ENCODE measurements at places on chromosomes 11 and 22.

DNA sequence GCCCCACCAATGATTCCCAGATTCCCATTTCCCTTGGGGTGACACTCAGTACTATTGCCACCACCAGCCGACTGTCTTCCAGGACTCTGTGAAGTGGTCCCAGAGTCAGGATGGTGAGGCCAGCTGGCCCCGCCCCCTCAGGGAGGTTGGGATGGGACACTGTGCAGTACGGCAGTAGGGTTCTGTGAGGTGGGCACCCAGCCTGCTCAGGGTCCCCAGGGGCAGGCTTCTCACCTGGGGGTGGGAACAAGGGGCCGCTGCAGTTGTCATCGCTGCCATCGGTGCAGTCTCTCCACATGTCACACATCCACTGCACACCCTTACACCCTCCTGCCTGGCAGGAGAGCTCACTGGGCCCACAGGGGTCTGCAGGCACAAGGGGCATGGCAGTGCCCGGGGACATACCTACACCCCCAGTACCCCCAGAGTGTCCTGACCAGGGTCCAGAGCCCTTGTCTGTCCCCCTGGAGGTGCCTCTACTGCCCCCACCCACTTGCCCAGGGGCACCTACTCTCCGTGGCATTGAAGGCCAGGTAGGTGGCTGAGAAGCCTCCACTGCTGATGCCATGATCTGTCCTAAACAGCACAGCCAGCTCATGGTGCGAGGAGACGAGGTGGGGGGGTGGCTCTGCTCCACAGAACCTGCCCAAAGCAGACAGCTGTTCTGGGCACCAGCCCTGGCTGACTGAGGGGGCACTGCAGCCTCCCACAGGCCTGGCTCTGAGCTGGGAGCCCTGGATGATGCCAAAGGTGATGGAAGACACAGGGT, 1.9 kb upstream of the C1QTNF5 start:
- DNase-seq, result no peak

DNA sequence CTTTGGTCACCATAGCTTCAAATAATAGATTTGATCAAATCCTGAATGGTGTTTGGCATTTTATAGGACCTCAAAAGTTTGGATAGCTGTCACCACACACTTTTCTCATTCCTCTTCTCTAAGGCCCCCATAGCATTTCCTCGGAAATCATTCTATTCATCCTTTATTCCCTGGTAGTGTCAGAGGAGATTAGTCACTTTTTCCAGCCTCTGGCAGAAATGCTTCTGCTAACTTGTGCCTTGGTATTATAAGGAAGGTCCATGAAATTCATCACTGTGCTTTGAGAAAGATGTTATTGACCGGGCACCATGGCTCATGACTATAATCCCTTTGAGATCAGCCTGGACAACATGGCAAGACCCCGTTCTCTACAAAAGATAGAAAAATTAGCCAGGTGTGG, 19.7 kb upstream of the NUP160 start:
- DNase-seq, result no peak

- DNase-seq, result no peak
Measured at GRCh38 chr11:92295175-92296137, 70.8 kb downstream of the FAT3 start.

DNA sequence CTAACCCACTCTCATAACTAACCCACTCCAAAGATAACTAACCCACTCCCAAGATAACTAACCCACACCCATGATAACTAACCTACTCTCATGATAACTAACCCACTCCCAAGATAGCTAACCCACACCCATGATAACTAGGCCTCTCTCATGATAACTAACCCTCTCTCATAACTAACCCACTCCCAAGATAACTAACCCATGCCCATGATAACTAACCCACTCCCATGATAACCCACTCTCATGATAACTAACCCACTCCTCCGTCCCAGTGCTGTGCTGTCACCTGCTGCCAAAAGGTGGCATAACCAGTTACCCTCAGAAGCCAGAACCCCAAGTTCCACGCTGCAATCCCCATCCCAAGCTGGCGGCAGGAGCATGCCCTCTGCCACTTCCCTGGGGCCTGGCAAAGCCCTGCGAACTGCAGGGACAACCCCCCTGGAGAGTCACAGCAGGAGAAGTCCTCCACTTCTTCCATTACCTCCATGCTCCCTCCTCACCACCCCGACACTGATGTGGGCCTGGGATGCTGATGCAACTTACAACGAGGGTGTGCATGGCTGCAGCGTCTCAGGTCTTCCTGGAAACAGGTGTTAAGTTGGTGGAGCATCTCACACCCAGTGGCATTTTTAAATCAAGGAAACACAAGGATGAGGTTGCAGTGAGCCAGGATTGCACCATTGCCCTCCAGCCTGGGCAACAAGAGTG, 30.8 kb upstream of the CELSR1 start:
- no peak for DNase-seq

GRCh38 chr22:29901354-29901753, 18.4 kb downstream of the MTMR3 start:
- no peak for DNase-seq

- DNase-seq, result peak; percentile 41
Measured at GRCh38 chr11:64019106-64020037, 16.4 kb upstream of the FLRT1 start.

- no peak for DNase-seq
Measured at GRCh38 chr11:133271206-133271605, 261.1 kb downstream of the OPCML start.

DNA sequence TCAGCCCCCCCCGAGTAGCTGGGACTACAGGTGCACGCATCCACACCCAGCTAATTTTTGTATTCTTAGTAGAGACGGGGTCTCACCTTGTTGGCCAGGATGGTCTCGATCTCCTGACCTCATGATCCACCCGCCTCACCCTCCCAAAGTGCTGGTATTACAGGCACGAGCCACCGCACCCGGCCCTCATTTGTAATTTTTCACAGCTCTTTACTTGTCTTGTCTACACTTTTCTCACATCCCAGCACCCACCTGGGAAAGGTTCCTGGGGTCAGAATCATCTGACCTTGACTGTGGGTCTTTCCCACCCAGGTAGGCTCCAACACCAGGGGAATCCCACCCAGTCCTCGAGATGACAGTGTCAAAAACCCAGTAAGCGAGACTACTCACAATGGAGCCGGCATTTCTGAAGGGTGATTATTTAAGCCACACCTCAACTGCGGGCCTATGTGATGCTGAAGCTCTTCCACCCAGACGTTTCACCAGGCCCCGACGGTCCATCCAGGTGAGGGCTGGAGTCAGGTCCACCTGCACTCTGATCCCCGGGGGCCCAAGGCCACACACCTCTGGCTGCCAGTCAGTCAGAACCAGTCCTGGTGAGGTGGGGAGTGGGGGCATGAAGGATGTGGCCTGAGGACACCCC, 23.4 kb downstream of the CELSR1 start:
- DNase-seq, result no peak

DNA sequence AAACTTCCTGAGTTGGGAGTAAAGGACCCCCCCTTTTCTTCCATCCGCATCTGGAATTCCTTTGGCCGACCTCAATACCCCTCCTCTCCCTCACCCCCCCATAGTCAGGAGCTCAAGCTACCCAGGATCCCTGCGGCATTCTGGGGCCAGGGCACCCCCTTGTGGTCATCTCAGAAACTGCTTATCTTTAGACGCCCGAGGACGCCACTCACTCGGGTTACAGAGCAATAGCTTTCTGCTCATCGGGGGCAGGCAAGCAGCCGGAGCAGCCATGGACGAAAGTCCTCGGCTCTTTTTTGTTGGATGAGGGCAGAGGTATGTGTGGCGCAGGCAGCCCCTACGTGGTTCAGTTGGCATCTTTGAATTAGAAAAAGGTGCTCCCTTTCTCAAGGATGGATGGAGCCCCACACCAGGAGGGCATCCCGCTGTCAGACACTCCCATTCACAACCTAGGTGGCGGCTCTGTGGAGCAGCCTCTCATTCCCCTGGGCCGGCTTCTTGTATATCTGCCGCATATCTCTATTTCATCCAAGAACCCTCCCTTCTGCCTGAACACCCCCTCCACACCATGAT, 2.3 kb downstream of the C1QTNF5 start:
- DNase-seq, result peak; percentile 58

- no peak for DNase-seq
Measured at GRCh38 chr11:3879967-3880542, 24.6 kb downstream of the STIM1 start.

DNA sequence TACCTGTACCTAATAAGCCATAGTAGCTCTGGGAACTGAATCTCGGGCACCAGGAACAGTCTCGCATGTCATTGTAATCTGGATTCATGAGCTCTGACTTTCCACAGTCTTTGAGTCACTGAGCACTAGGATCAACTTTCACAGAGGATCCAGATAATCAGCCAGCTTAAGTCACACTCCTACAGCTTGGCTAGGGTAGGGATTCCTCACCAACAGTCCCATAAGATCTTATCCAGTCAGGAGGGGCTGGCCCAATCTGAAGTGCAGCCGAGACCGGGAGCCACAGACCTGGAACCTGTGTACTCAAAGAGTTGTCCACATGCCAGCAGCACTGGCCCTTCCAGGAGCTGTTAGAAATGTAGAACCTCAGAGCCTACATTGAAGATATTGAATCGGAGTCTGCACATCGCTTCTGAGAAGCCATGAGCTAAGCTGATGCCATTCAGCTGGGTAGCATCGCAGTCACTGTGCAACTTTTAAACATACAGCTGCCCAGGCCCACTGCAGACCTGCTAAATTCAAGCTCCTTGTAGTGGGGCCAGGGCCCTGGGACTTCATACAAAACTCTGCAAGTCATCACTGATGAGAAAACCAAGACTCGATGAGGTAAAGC, 538.8 kb upstream of the B3GAT1 start:
- DNase-seq, result no peak

GRCh38 chr11:115872416-115872815, 368.2 kb upstream of the CADM1 start:
- no peak for DNase-seq

GRCh38 chr22:24128021-24128420, 53.3 kb upstream of the SUSD2 start:
- DNase-seq, result no peak

GRCh38 chr22:37377138-37377537, 50.1 kb downstream of the ELFN2 start:
- no peak for DNase-seq

DNA sequence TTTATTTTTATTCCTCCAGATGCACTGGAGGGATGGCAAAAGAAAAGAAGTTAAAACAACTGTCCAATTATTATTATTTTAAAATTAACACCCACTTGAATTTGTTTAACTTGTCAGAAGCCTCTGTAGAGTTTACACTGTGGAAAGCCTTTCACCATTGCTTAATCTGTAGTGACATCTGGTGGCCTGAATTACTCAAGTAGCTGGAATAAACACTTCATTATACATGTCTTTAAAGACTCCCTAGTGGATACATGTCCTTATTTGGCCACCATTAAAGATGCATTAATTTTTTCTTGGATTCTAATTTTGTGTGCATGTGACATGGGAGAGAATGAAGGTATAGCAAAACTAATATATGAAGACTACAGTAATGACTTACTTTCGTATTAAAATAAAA, 1496.5 kb downstream of the FAM181B start:
- peak; percentile 43 for DNase-seq

DNA sequence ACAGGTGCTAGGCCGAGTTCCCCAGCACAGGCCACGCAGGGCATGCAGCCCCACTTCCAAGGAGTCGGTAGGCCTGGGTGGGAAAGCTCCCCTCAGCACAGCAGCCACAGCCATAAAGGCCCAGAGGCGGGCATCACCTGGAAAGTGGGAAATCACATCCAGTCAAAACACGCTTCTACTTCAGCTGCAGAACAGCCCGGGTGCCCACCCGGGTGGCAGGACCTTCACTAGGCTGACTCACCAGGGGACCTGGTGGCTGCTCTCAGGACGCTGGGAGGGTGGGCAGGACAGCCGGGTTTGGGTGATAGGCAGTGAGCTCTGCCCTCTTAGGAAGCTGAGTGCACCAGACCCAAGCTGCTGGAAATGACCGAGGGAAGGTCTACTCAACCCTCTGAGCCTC, 7.3 kb downstream of the KIAA0930 start:
- no peak for DNase-seq

- DNase-seq, result no peak
Measured at GRCh38 chr22:30953206-30953605, 15.4 kb downstream of the MORC2 start.

GRCh38 chr11:73585834-73586575, 11.9 kb downstream of the FAM168A start:
- no peak for DNase-seq

GRCh38 chr11:115168229-115168671, 336.0 kb downstream of the CADM1 start:
- peak; percentile 55 for DNase-seq

DNA sequence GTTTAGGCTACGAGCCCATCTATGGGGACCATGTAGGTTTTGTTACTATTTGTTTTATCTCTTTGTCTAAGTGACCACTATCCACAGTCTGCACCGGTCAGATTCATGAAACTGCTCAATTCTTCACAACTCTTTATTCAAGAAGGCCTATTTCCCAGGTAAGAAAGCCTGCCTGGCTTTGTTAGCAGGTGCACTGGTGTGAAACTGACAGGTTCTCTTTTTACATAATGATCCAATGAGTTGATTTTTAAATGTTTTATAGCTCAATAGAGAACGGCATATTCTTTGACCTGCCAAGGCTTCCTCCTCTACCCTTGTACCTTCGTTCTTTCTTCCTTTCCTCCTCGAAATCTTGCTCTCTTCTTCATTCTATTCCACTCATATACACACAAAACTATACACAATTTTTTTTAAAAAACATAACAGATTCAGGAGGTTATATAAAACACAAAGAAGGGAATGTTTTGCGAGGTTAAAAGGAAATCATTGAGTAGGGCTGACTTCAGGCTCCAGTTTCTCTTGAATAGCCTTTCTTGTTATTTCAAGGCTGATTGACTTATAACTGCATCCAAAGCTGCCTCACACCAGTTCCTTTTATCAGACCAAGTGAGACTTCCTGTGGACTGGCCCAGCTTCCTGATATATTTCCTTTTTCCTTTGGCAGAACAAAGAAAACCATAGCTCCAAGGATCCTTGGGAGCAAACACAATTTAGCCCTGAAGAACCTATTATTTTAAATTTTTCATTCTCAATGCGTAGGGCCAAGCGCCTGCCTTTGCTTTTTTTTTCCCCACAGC, 11.4 kb downstream of the FLI1 start:
- DNase-seq, result no peak

- peak; percentile 82 for DNase-seq
Measured at GRCh38 chr22:21712751-21713427, 22.7 kb downstream of the YPEL1 start.

DNA sequence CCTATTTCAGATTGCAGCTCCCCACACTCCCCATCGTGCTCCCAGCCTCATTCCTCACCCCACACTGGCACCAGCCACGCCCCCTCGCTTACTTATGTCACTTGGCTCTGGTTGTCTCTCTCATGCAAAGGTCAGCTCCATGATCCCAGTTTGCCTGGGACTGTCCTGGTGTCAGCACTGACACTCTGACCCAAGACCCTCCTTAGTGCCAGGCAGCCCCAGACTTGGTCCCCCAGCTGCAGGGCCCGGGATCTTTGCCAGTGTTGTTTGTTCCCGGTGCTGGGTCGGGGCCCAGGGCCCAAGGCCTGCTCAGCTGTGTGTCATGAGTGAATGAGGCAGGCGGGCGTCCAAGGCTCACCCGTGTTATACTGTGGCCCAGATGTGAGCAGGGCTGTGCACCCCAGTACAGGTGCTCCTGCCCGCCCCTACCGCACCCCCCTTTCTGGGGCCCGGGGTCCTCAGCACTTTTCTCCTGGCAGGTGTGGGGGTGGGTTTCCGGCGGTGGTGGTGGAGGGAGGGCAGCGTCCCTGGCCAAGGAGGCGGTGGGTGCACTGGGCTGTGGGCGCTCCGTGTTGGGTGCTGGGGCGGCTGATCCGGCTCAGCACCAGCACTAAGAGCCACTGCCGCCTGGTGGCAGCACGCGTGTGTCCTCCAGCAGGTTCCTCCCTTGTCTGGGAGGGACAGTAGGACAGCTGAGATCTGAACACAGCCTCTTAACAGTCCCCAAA, 19.5 kb downstream of the IL17REL start:
- no peak for DNase-seq

- DNase-seq, result no peak
Measured at GRCh38 chr22:17267661-17268330, 48.6 kb upstream of the ADA2 start.

Measured in NCI-H1092 treated with DMSO at 0.1 percent for 48 hours (cell line).